ENCODE measurements at places on chromosomes 5 and 9.

- no peak for DNase-seq
Measured at GRCh38 chr5:150429410-150429873, 16.7 kb upstream of the CD74 start.

- DNase-seq, result no peak
Measured at GRCh38 chr5:135149229-135149955, 115.4 kb upstream of the PITX1 start.

GRCh38 chr9:121280715-121281613 lies 13.0 kb downstream of the GSN start:
- no peak for DNase-seq

DNA sequence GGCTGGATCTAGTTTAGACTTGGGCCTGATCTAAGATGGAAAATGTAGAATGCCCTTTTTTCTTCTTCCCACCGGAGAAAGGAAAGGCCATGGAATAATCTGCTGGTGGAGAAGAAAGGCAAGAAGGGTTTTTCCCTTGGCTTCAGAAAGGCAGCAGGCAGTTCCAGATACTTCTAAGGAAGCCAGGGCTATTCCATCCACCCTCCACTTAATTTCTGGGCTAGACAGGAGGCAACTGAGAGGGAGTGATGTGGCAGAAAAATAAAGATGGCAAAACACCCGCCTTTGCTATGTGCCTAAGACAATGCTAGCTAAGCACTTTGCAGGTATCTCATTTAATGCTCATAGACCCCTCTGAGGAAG lies 9.9 kb downstream of the MYOZ3 start:
- DNase-seq, result no peak

DNA sequence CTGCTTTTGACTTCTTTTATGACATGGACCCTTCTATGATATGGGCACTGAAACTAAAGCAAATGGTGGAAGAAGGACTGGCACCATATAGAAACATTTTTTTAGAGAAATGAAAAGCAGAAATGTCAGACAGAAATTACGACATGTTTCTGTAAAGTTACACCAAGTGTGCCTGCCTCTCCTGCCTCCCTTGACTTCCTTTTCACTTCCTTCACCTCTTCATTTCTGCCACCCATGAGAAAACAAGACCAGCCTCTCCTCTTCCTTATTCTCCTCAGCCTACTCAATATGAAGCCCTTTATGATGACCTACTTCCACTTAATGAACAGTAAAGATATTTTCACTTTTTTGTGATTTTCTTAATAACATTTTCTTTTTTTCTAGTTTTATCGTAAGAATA lies 44.5 kb downstream of the ERCC6L2 start:
- DNase-seq, result no peak

- DNase-seq, result no peak
Measured at GRCh38 chr9:97905228-97905627, 17.1 kb downstream of the TRMO start.

GRCh38 chr9:21995006-21995665 lies 545 bp downstream of the CDKN2B-AS1 start:
- peak; percentile 43 for DNase-seq

DNA sequence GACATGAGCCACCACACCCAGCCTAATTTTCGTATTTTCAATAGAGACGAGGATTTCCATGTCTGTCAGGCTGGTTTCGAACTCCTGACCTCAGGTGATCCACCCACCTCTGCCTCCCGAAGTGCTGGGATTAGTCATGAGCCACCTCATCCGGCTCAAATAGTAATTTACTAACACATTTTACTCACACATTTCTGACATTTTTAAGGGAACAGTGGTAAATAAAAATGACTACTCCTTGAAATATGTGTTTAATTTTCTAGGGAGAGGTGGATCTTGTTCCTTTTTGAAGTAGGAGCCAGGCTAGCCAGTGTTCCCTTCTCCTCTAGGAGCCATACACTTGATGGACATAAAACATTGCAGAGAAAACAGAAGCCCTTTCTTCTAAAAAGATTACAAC lies 55.2 kb upstream of the ERBIN start:
- DNase-seq, result no peak

DNA sequence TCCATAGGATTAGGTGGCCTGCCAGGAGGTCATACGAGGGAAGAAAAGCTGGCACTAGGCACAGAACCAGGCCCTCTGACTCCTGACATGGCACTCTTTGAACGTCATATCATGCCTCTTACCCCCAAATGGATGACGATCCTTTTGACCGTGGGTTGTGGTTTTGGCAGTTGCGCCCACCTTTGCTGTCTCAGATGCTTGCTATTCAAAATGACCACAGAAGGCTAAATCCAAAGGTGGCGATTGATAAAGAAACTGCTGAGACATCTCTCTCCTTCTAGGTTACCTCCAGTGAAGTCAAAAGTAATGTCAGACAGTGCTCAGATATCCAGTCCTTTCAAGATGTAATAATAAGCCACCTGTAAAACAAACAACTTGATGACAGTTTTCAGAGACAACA lies 385.0 kb downstream of the EFNA5 start:
- no peak for DNase-seq

DNA sequence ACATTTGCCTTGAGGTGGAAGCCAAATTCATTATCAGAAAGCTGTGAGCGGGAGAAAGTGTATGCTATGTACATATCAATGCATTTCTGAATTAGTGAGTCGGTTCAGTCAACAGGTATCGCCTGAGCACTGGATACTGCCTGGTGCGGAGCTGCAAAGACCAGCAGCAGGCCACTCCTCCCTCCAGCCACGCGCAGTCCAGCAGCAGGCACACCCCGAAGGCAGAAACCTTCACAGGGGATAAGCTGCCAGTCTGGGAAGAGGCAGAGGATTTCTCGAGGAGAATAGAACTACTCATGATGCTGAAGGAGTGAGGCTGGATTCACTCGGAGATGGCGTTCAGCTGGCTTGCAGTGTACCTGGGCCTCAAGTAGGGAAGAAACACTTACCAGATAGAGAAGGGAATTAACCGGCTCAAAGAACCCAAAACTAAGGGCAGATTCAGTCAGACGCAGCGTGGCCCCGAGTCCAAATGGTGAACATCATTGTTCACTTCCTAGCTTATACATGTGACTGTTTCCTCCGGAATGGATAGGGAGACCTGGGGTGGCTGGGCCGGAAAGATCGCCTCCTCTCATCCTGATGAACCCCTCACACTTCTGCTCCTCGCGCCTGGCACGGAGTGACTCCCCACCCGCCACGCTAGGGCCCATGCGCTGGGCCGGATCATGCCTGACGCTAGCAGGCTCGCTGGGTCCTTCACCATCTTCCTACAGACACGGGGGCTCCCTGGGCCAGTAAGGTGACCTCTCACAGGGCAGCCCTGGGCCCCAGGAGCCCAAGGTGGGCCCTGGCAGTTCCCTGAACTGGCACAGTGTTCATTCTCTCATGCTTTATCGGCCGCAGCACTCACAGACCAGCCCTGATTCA lies 78.1 kb upstream of the SPATA31C2 start:
- DNase-seq, result no peak

DNA sequence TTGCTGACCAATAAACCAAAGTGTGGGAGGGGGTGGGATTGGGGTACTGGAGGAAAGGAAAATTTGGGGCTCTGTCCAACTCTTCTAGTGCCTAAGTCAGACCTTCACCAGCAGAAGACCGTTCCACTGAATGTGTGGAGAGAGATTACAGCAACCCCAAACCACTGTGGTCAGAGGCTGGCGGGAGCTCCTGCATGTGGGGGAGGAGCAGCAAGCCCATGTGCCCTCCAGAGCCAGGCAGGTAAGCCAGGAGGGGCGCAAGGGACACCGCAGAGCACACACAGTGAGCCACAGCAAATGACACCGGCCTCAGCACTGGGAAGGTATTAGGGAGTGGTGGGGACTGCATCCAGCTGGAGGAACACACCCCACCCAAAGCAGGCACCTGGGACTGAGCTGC lies 62.9 kb downstream of the SMIM23 start:
- DNase-seq, result no peak

GRCh38 chr9:20593537-20593936 lies 28.8 kb downstream of the MLLT3 start:
- no peak for DNase-seq

GRCh38 chr9:93126825-93127368 lies 7.2 kb downstream of the NINJ1 start:
- no peak for DNase-seq

DNA sequence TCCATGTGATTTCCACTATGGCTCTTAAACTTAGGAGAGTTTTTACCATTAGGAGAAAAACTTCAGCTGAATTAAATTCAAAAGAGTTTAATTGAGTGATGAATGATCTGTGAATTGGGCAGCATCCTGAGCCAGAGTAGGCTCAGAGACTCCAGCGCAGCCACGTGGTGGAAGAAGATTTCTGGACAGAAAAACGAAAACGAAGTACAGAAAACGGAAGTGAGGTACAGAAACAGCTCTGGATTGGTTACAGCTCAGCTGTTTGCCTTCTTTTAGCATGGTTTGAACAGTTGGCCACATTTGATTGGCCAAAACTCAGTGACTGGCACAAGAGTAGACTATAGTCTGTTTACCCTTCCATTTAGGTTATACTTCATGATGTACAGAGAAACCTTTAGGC lies 69.2 kb upstream of the PLPP1 start:
- no peak for DNase-seq

- DNase-seq, result no peak
Measured at GRCh38 chr9:120923620-120924328, 2.8 kb downstream of the TRAF1 start.

DNA sequence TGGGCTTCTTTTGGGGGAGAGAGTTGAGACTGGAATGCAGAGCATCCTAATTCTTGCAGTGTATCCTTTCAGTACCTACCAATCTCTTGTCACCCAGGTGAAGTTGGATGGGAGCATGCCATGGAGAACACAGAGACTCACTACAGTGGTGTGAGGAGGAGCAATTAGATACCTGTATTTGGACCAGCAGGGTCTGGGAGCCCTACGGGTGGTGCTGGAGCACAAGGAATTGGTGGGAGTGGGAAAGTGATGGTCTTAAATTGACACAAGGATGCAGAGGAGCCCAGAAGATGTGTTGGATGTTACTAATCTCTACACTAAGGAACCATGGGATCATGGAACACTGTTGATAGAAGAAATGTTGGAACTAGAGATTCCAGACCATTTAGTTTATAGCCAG lies 212.7 kb downstream of the CHSY3 start:
- DNase-seq, result no peak

- no peak for DNase-seq
Measured at GRCh38 chr5:20972419-20972925, 984.5 kb upstream of the CDH18 start.

DNA sequence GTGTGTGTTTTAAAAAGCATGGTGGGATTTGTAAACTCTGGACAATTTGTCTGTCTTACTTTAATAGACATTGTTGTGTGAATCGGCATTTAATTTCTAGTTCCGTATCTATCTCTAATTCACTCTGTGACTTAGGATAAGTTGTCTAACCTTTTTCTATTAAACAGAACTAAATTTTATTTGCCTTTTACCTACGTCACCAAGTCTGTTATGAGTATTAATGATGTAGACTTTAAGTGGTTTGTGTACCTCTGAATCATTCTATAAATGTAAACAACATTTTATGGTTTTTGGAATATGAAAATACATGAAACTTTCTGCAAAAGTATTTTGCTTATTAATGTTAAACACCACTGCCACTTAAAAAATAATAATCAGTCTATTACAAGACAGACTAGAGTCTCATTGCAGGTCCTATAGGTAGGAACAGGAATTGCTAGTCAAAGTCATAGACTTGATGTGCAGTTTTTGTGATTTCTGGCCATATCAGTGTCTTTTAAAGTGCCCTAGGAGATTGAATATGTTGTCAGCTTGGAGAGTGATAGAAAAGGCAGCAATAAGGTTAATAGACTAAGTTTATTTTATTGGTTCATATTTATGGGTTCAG lies 5.6 kb downstream of the RBM27 start:
- no peak for DNase-seq

- DNase-seq, result no peak
Measured at GRCh38 chr9:14056316-14056861, 257.6 kb downstream of the NFIB start.

GRCh38 chr5:137752905-137753690 lies 1.1 kb downstream of the HNRNPA0 start:
- DNase-seq, result no peak

DNA sequence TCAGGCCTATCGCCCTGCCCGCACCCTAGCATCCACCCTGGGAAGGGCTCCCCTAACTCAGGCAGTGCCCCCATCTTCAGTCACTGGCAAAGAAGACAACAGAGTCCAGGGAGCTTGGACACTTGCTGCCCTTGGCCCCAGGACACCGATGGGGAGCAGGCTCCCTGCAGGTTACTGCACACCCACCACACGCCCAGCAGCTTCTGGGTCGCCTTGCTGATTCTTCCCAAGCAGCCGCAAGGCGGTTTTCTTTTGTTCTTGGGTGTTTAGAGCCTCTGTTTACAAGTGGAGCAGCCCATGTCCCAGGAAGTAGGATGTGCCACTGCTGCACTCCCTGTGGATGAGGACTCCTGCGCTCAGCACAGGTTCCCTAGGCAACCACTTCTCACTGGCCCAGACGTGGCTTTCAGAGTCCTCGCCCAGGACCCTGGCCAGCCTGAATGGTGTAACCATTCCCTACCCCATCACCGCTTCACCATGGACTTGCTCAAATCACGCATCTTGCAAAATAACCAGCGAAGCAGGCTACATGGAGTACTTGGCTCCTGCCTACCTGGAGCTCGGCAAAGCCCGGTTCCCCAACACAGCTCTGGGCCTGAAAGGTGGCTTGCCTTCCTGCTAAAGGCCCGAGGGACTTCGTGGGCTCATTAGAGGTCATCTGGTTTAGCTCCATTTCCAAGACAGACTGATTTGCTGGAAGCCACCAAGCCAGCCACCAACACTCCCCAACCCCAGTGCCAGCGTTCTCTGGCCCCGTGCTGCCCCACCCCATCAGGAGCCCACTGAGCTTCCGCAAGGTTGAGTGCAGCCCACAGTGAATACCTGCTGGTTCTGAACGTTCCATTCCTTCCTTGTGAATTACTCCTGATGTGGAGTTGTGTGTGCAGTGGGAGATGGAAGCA lies 60.0 kb downstream of the PSMB7 start:
- DNase-seq, result no peak

DNA sequence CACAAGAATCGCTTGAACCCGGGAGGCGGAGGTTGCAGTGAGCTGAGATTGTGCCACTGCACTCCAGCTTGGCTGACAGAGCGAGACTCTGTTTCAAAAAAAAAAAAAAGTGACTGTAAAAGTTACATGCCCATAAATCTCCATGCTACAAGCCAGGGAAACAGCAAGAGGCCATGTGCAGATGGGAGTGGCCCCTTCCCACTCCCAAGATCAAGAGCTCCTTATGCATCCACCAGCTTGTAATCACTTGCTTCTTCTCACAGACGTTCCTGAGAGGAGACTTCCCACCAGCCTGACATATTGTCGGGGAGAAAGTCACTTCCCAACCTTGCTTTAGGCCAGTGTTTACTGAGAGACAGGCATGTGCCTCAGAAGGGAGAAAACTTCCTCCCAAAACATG lies 45.6 kb upstream of the N4BP3 start:
- DNase-seq, result no peak

DNA sequence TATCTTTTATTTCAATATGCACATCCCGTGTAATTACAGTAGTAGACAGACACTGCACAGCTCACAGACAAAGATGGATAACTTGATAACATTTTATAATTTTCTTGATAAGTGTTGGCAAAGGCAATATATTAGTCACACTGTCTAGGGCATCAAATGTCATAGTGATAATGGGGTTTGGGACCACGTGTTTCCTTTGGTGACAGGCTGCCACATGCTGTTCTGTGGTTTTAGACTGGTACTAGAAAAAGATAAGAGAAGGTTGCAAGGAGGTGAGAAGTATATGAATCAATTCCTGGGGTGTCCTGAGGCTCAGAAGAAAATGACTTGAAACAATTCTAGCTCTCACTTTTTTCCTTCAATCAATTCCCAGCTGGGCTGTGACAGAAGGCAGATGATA lies 258.8 kb upstream of the CHD1 start:
- DNase-seq, result no peak
